ENCODE measurements at places on chromosomes 2 and 18.

DNA sequence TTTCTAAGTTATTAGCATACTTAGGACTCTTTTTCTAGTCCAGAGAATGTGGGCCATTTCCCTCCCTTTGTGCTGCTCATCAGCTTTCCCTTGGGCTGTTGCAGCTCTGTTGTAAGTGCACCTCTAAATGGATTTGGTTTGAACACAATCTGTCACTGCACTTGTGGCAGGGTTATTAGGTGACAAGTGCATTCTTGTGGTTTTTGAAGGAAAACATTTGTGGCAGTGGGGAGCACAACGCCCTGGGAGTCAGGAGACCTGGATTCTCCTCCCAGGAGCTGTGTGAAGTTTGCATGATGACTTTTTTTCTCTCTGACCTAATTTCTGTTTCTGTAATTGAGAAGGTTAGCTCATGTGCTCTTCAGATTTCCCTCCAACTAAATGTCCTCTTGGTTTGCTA is 630.9 kb upstream of the FAM98A start:
- no peak for DNase-seq

- no peak for DNase-seq
Measured at GRCh38 chr2:84201158-84201557, 257.9 kb downstream of the SUCLG1 start.

- peak; percentile 21 for DNase-seq
Measured at GRCh38 chr2:143068509-143068908, 60.7 kb upstream of the ARHGAP15 start.

DNA sequence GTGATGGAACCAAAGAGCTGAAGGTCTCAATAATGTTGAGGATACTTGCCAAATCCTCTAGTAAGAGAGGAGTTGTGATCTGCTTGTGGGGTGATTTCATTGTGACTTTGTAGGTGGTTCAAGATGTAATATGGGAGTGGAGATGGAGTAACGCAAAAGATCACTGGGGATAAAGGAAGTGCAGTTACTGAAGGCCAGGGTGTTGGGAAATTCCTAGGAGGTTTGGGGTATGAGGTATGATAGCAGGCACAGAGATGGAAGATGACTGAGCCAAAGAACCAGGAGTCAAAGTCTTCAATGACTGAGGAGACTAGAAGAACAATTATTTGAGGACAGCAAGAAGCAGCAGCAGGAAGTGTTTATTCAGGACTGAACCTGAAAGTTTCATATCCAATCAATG is 222.6 kb downstream of the NCKAP5 start:
- DNase-seq = no peak

- no peak for DNase-seq
Measured at GRCh38 chr2:179441551-179441950, 176.9 kb upstream of the SESTD1 start.

GRCh38 chr2:66929632-66930338 is 467.3 kb upstream of the ETAA1 start:
- no peak for DNase-seq

DNA sequence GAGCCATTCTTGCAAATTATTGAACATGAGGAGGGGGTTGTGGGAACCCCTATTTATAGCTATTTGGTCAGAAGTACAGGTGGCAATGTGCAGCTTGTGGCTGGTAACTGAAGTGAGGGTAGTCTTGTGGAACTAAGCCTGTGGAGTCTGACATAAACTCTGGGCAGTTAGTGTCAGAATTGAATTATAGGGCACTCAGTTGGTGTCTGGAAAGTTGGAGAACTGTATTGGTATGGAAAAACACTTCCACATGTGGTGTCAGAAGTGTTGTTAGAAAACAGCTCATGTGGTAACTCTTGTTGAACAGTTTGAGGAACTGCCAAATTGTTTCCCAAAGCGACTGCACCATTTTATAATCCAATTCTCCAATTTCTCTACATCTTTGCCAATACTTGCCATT is 7.5 kb downstream of the RALBP1 start:
- no peak for DNase-seq

All from memory B cell (primary cell).